ENCODE measurements at places on chromosomes 16 and 17.

GRCh38 chr17:77531641-77532040 lies 390.9 kb downstream of the SEC14L1 start:
- DNase-seq: no peak

DNA sequence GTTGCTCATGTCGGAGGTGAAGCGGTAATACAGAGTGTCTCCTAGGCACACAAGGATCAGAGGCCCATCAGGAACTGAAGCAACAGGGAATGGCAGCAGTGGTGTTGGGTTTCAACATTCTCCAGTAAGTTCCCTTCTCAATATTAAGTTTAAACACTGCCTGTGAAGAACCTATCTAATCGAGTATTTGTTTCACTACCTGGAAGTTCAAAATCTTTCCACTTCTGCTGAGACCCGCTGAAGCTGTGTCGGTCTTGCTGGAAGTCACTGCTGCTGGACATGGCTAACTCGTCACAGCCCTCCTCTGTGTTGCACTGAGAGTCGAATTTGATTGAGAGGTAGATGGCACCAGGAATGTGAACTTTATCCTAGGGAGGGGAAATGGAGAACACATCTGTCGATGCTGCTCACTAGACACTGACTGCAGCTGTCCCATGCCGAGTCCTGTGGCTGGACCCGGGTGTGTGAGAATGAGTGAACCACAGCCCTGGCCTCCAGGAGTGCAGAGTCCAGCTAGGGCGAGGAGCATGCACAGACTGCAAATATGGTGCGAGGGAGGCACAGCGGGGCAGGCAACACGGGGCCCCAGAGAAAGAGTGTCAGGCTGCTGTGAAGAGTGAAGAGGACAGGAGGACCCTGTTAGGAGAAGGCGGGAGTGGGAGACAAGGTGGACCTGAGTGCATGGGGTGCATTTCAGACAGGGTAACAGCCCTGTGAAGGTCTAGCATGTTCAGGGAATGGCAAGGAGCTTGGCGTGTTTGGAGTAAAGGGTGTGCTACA lies 50.1 kb upstream of the ATP2A3 start:
- DNase-seq: no peak

DNA sequence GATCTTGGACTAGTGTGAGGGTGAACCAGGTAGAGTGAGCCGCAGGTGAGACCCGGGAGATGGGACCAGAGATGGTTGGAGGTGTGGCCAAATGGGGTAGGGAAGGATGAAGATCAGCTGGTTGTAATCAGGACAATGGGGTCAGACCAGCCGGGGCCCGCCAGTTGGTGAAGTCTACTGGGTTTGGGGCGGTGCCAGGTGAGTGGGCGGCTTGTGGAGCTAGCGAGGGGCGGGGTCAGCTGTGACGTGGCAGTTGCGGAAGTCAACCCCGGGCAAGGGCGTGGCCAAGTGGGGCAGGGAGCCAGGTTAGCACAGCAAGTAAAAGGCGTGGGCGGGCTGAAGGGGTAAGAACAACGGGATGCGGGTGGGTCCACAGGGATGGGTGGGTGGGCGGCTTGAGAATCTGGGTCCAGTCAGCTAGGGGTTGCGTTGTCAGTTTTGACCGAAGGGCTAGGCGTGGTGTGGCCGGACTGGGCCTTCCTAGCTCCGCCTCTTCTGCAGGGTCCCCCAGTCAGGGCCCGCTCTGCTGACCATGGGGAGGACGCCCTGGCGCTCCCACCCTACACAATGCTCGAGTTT lies 25.5 kb upstream of the ALKBH5 start:
- DNase-seq: peak; percentile 88

DNA sequence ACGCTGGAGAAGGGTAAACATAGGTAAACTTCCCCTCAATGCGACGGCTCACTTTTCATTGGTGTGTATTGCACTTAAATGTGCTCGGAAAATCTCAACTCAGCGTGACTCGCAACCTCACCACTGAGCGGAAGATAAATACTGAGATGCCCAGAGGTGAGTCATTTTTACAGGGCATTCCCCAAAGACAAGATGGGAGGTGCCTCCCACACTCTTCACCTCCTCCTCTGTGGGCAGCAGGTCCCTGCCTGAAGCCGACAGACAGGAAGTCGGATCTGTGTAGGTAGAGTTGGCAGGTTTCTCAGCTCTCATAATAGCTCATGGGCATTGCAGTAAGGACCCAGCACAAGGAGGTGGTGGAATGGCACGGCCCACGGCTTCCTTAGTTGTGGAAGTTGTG lies 274.6 kb upstream of the HSBP1 start:
- no peak for DNase-seq

DNA sequence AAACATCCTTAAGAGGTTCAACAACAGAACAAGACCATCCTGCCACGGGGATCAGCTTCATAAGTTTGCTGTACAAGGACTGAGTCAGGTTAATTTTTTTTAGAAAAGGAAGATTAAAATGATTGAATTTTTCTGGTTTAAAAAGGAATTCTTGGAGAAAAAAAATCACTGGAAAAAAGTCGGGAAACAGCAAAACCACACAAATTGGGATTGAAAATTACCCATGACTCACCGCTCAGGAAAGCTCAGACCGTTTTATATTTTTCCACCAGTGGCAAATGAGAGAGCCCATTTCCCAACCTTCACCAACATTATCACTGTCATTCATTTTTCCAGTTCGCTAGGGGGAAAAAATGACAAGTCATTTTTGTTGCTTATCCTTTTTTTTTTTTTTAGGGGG lies 46.6 kb downstream of the MRM3 start:
- no peak for DNase-seq

DNA sequence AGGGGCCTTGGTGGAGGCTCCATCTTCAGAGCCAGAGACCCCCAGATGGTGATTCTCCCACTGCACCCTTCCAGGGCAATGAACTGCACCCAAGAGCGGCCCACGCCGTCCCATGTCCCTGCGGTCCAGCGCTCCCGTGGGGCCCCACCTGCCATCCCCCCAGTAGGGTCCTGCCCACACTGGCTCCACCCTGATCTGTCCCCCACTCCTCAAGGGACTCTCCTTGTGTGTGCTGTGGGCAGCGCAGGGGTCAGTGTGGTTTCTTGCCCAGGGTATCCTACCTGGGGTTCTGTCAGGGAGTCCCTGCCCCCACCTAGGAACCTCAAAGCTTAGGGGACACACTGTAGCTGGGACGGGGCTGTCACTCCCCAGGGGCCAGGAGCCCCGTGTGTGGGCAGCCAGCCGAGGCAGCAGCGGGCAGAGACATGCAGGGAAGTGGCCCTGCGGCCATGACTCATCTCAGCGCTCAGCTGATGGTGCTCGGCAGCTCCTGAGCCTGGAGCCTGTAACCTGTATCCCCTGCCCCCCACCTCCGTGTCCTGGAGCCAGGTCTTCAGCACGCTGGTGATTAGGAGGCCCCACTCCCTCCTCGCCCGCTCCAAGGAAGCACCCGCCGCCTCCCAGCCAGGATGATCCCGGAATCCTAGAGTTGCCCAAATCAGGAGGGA lies 35.7 kb upstream of the SSTR5 start:
- no peak for DNase-seq

DNA sequence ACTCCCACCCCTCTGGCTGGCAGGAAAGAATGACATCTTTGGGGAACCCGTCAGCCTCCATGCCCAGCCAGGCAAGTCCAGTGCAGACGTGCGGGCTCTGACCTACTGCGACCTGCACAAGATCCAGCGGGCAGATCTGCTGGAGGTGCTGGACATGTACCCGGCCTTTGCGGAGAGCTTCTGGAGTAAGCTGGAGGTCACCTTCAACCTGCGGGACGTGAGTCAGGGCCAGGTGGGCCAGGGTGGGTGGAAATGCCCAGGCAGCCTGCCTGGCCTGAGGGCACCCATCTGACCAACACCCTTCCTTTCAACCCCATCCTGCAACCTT lies 8.1 kb upstream of the DCAF7 start:
- no peak for DNase-seq

- no peak for DNase-seq
These were observed 20.0 kb downstream of the USP32 start for GRCh38 chr17:60371818-60372510.

DNA sequence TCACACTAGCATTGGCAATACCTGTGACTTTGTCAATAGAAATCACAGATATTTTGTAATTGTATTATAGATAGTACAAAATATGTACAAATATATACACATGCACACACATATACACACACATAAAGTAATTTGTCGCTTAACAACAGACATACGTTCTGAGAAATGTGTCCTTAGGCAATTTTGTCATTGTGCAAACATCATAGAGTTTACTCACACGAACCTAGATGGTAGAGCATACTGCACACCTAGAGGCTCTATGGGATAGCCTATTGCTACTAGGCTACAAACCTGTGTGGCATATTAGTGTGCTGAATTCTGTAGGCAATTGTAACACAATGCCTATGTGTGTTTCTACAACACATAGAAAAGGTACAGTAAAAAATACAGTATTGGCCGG lies 11.0 kb downstream of the UNC119 start:
- DNase-seq: no peak

DNA sequence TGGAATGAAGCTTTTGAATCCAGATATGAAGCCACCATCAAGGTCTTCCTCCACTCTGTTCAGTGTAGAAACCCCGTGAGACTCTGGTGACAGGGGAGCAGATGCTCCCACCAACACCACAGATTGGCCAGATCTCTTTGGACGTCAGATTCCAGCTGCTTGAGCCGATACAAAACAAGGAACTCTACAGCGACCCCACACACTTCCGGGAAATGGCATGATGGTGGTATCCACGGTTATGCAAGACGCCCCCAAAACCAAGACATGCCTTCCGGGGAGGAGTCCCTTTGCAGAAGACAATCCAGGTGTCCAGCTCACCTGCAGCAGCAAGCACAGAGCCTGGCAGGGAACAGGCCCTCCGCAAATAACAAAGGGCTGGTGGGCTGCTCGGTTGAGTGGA lies 19.8 kb upstream of the PITPNA start:
- DNase-seq: no peak

DNA sequence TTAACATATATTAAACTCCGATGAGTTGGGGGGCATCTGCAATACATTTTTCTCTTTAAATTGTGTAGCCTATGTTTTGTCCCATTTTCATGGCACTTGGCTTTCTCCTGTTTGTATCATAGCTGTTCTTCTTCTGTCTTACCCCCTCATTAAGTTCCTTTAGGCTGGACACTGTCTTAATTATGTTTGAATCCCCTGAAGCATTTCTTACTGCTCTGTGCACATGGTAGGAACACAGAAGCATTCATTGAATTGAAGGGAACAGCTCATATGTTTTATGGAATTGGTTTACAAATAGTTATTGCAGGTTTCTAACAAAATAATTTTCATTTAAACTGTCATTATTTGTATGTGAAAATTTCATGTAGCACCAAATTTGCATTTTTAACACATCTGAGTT lies 176.8 kb downstream of the TANC2 start:
- no peak for DNase-seq

DNA sequence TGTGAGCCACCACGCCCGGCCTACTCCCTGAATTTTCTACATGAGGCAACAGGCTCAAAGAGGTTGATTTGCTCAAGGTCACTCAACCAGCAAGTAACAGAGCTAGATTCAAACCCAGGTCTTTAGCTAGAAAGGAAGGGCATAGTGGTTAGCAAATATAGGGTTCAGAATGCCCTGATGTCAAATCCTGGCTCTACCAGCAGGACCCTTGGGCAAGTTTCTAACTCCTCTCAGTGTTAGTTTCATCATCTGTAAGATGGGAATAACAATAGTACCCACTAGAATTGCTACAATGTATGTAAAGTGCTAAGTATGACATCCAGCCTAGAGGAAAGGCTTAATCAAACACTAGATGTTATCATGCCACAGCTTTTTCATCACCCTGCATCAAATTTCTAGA lies 19.1 kb upstream of the CYB5B start:
- DNase-seq: no peak

- no peak for DNase-seq
These were observed 79.5 kb downstream of the CPPED1 start for GRCh38 chr16:12724226-12724625.

DNA sequence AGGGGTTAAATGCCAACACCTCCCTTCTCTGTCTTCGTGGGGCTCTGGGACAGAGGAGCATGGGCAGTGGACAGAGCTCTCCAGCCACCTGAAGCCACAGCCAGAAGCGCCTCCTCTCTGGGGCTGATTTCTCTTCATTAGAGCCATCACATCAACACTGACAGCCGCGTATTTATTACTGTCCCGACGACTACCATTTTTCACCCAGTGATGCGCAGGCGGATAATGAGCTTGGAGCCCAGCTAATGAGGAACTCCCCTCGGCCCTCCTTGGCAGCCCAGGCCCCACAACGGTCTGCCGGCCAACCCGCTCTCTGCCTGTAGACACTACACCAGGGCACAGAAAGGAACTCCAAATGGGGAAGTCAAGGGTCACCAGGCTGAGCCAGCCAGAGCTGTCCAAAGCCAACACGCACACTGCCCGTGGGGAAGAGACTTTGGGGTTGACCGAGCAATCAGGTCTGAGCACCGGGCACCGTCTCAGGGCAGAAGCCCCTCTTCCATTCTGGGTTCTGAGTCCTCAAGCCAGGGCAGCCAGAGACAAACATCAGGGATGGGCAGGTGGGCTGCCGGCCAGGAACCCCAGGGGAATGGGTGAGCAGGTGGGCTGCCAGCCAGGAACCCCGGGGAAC lies 13.2 kb downstream of the SDK2 start:
- no peak for DNase-seq

DNA sequence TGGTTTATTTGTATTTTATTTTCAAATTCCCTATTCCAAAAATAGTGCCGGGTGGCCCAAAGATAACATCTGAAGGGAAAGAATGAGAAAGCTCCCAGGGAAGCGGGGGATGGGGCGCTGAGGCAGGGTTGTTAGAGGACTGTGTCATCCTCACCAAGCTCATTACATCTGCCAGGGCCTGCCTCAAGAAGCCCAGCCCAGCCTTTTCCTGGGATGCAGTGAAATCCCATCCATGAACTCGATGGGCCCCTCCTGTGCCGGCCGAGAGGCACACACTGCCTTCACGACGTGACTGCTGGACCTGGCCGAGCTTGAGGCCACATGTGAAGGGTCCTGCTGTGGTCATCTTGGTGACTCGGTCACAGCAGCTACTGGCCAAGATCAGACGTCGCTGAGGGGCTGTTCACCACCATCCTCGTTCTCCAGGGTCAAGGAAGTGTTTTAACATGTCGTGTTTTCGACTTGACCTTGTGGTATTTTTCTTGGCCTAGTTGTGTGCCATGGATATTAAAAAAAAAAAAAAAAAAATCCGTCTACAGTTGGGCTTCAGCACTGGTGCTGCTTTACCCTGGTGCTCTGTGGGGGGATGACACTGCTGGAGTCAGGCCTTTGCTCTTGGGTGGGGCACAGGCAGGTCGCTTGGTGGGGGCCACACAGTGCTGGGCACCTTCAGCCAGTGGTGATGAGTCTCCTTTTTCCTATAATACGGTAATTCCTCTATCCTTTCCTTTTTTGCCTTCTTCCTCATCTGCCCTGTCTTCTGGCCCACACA lies 4.9 kb downstream of the TIMM22 start:
- no peak for DNase-seq

DNA sequence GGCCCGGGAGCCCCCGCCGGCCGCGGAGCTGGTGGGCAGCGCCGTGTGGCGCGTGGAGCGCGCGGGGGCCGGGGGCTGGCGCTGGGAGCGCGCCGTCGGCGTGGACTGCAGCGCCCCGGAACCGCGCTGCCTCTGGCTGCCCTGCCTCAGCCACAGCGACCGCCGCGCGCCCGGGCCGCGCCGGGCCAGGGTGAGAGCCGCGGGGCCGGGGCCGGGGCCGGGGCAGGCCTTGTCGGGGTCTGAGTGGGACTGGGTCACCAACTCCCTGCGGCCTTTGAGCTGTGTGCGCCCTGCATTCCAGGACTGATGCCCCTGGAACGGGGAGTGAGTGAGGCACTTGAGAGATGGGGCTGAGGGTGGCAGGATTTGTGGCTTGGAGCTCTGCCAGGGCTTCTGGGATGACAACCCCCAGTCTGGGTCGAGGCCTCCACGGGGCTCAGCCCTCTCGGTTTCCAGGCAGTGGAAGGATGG lies 25.7 kb downstream of the ARHGAP23 start:
- no peak for DNase-seq

- no peak for DNase-seq
These were observed 32.9 kb downstream of the SRCIN1 start for GRCh38 chr17:38572669-38573365.
